ENCODE measurements at places on chromosomes 12 and 14.

DNA sequence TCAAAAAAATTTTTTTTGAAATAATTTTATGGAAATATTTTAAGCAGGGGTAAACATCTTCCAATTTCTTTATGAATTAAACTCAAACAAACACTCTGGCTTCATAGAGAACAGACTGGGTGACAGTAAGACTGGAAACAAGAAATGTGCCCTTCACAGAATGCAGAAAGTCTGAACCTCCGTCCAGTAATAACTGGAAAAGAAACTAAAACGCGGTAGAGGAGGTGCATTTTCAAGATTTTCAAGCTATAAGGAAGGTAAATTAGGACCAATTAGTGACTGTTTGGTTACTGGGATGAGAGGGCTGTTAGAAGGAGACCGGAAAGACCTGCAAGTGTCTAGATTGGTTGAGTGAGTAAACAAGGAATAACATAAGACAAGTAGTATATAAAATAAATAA, 245.7 kb downstream of the CEP128 start:
- DNase-seq: no peak

DNA sequence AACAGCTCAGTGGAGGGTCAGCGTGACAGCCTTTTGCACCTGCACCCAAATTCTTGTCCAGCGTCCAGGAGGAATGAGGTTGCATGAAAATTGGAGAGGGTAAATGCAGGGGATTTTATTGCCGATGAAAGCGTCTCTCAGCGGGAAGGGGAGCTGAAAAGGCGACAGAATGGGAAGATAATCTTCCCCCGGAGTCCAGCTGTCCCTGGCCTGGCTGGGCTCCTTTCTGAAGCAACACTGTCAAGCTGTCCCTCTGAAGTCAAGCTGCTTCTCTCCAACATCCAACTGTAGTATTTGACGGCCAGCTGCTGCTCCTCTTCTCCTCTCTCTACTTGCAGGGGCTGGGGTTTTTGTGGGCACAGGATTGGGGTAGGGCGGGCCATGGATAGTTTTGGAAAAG, 32.7 kb downstream of the NOPCHAP1 start:
- no peak for DNase-seq

DNA sequence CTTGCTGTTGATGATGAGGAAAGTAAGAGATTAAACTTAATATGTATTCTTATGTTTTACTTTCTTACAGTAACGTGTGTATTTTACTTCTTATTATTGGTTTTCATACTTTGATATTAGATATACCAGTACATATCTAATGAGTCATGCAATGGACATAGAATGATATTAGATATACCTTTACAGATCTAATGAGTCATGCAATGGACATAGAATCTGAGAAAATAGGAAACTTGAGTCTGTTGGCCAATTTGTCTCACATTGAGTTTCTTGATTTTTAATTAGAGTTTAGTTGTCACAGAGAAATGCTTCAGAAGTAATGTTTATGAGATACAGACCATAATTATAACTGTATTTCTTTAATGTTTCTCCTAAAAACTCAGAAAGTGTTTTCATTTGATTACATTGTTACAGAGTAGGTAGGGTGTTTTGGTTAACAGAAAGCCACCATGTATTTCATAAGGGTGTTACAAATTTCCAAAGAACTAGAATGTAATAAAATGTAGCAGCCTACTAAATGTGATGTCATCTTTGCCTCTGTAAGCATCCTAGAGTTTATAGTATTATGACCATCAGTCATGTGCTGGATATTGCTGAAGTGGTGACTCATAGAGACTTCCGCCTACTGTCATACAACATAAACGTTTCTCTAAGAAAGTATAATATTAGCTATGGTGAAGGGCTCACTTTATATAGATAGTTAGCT, 3.0 kb downstream of the GAS2L3 start:
- DNase-seq: no peak

- no peak for DNase-seq
Measured at GRCh38 chr14:44170101-44170500, 337.0 kb downstream of the FSCB start.

- DNase-seq: no peak
Measured at GRCh38 chr12:104049903-104050356, at the start of gene GLT8D2. Gene GLT8D2, minus strand, starts transcription at chr12:104050187. Its CDS starts 30,539 bp downstream, at chr12:104019648.

DNA sequence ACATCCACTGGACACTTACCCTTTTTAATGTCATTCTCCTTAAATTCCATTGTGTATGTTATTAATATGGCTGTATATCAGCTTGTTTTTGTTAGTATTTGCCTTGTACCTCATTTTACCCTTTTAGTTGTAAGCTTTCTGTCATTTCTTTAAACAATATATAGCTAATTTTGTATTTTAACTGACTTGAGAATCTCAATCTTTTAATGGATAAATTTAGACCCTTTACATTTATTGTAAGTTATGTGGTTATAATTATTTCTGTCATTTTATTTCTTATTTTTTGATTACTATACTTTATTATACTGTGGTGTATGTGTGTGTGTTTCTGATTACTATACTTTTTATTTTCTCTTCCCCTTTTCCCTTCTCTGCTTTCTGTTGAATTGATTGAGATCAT, 159.0 kb upstream of the LHX5 start:
- DNase-seq: no peak

GRCh38 chr12:34207858-34208257, 185.6 kb downstream of the ALG10 start:
- no peak for DNase-seq

Measured in activated effector memory CD4-positive, alpha-beta T cell treated with Interleukin-2 at 50 U/mL for 16 hours (primary cell).